ENCODE measurements at places on chromosomes 3 and 15. TPM values are rescaled to one million over a fixed set of nuclear protein-coding genes. Genes with fewer than 3 reads are reported as not detected.

PP2D1 gene
- total RNA-seq, result not detected

ARGFX gene
- not detected for total RNA-seq

AHSG gene
- total RNA-seq, result not detected

SKOR1 gene
- total RNA-seq, result 0.15 TPM

ITIH1 gene
- not detected for total RNA-seq

GP5 gene
- 0.17 TPM for total RNA-seq

GATM gene
- 0.44 TPM for total RNA-seq

P2RY13 gene
- not detected for total RNA-seq

TUSC7 gene
- total RNA-seq, result not detected

GOLGA8S gene
- 0.15 TPM for total RNA-seq

LRRC31 gene
- total RNA-seq, result not detected

GPR160 gene
- total RNA-seq, result 0.29 TPM

EHHADH gene
- total RNA-seq, result 9.2 TPM

MYNN gene
- 21.0 TPM for total RNA-seq

ARIH1 gene
- 41.2 TPM for total RNA-seq

SH2D7 gene
- under 0.01 TPM for total RNA-seq

TIPARP gene
- 29.7 TPM for total RNA-seq

PTH1R gene
- total RNA-seq, result 0.66 TPM

GOLGA6A gene
- not detected for total RNA-seq

ZNF35 gene
- 8.8 TPM for total RNA-seq

ATP13A4 gene
- 0.33 TPM for total RNA-seq

ARHGEF26 gene
- 1.6 TPM for total RNA-seq

DPPA4 gene
- not detected for total RNA-seq

FMN1 gene
- 23.3 TPM for total RNA-seq

DPPA2 gene
- not detected for total RNA-seq

ZMYND10 gene
- 1.5 TPM for total RNA-seq

KBTBD12 gene
- total RNA-seq, result not detected

MAPK6 gene
- total RNA-seq, result 56.7 TPM

ZDHHC23 gene
- 0.73 TPM for total RNA-seq

LSM3 gene
- total RNA-seq, result 4.6 TPM

NEK10 gene
- total RNA-seq, result 38.5 TPM

CAMP gene
- not detected for total RNA-seq

MITF gene
- total RNA-seq, result 30.1 TPM

RGMA gene
- 5.4 TPM for total RNA-seq

UNC45A gene
- 131 TPM for total RNA-seq

KIF7 gene
- total RNA-seq, result 19.7 TPM
